Brain pericyte (primary cell): ENCODE measurements at places on chromosomes 11 and 22.

- no peak for DNase-seq
These were observed 227.5 kb upstream of the ZC3H12C start for GRCh38 chr11:109865548-109866186.

DNA sequence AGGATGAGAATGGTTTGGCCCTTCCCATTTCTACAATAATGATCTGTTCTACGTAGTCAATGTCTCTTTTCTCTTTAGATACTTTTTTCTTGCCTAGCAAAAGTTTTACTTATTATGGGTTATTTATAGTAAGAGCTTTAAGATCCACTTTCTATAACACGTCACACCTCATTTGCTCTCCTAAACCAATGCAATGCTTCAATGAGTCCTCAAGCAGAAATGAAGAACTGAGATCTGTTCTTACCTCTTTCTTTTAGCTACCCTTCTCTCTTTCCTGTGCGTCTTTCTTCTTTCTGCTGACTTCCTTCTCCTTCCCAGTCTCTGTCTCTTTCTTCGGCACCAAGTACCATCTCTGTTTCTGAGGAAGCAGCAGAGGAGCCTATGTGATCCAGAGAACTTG, 61.8 kb downstream of the SNX19 start:
- DNase-seq, result no peak

GRCh38 chr22:25695146-25695545, 46.8 kb upstream of the MYO18B start:
- DNase-seq, result no peak

- DNase-seq, result no peak
These were observed 27.0 kb downstream of the KCNJ1 start for GRCh38 chr11:128840137-128840536.

DNA sequence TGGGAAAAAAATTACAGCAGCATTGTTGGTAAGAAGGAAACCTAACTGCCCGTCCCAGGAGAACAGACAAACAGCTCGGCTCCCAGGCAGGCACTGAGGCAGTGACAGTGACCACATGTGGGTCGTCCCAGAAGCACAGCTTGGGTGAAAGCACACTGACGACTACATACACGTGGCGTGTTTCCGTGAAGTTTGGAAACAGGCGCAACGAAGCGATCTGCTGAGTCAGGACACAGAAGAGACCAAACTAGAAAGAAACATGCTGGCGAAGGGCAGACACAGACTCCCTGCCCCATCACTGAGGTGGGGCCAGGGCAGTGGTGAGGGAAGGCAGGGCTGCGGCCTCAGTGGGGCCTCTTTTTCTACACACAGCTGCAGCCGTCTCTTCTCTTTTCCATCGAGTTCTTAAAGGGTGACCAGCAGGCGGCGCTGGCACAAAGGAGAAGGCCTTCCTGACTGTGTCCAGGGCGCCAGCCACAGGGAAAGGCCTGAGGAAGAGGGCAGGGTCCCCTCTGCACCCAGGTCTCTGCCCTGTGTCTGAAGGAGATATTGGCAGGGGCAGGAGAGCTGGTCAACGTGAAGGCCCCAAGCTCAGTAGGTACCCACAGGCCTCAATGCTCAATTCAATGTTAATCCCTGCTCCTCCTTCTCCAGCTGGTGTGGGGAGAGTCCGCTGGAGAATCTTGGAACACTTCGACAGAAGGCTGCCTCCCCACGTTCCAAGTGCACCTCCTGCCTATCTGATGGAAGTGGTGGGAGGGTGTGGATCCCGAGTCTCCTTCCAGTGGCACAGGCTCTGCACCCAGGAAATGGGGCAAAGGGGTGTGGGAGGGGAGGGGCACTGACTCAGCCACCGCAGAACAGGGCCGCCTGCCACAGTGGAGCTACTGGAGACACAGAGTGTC, 19.9 kb downstream of the CARS1 start:
- DNase-seq, result no peak

GRCh38 chr22:37077802-37078448, 26.4 kb downstream of the KCTD17 start:
- no peak for DNase-seq

DNA sequence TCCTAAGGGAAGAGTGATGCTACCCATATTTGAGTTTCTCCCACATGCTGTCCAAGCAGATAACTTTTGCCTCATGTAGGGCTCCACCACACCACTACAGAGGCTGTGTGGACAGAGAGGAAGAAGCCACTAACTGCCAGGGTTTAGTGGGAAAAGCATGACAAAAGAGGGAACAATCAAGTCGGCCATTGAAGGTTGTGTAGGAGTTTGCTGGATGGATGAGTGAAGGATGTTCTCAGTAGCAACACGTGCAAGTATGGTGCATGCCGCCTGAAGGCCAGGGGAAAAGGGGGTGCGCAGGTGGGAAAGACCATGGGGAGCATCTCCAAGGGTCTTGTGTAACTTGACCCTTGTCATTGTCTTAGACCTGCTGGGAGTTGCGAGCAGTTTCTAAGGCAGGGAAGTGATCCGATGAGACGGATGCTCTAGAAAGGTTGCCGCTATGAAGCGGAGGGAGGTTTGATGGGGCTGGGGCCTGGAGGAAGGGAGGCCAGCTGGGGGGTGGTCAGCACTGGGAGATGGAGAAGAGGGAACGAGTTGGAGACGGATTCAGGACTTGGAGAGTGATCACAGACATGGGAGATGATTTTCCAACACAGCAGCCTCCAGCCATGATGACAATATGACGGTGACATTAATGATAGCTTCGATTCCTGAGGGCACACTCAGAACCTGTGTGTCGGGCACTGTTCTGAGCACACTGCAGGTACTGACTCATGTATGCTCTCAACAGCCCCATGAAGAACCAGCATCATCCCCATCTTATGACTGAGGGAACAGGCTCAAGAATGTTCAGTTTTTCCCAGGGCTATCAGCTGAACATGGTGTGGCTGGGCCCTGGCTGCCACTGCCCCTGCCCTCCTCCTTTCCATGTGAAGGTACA, 53.7 kb downstream of the CD6 start:
- DNase-seq, result no peak

- DNase-seq, result no peak
These were observed 63.3 kb downstream of the SYN3 start for GRCh38 chr22:32994898-32995297.

DNA sequence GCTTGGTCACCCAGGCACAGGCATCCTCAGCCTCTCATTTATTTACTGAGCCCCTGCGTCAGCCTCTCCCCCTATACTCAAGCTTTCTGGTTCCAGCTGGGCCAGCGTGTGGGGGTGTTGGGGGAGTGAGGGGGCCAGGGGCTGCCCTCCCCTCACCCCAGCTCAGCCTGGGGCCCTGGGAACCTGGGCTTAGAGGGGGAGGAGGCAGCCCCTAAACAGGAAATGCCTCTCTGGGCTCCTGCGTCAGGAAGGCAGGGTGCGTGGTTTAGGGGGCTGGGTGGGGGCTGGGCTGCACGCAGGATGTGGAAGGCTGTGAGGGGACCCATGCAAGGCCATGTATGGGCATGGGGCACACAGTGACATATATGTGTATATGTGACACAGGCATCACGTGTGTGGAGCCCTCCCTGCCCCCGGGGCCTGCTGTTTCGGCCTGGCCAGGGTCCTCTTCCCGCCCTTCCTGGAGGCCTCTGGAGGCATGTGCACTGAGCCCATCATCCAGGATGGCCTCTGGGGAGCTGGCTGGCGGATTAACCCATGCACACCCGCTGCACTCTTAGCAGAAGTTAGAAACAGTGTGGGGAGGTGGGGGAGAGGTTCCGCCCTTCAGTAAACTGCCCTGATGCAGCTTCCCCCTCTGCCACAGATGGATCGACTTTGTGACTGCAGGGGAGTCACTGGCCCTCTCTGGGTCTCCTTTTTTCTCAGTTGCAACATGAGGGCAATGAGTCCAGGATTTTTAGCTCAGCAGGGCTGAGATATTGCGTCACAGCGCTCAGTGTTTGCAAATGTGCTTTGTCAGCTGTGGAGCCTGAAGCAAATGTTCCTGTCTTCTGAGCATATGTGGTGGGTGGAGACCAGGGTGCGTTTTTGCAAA, 1.1 kb upstream of the CD248 start:
- DNase-seq, result peak; percentile 85

GRCh38 chr11:65767406-65767805, 13.4 kb downstream of the AP5B1 start:
- DNase-seq, result no peak

DNA sequence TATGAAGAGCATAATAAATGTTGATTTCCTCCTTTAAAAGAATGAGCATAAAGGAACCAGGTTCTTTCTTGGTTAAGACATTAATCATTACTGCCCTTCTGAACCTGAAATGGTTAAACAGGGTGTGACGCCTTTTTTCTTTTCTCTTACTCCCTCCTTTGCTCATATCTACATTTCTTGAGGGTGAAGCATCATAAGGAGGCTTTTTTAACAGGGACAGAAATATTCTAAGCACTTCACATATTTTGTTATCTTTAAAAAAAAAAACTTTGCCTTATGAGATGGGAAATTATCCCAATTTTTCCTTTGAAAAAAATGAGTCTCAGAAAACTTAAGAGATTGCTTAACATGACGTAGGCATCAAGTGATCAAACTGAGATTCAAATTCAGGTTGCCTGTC, 1036.3 kb upstream of the TENM4 start:
- DNase-seq, result no peak

GRCh38 chr11:44621784-44622183, 56.3 kb downstream of the CD82 start:
- no peak for DNase-seq

DNA sequence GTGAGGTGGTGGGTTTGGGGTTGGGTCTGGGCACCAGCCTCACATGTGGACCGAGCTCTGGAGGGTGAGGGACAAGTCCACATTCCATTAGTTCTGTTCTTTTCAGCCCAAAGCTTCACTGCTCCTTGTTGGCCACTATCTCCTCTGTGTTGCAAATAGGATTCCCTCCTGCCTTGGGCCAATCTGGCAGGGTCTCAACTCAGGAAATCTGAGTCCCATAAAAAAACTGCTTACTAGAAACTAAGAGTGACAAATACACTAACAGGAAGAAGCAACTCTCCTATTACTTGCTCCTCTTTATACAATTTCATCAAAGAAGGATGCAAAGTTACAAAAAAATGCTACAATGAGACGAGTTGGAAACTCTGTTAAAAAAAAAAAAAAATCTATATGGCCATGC, 66.2 kb upstream of the CSNK1E start:
- DNase-seq, result no peak

DNA sequence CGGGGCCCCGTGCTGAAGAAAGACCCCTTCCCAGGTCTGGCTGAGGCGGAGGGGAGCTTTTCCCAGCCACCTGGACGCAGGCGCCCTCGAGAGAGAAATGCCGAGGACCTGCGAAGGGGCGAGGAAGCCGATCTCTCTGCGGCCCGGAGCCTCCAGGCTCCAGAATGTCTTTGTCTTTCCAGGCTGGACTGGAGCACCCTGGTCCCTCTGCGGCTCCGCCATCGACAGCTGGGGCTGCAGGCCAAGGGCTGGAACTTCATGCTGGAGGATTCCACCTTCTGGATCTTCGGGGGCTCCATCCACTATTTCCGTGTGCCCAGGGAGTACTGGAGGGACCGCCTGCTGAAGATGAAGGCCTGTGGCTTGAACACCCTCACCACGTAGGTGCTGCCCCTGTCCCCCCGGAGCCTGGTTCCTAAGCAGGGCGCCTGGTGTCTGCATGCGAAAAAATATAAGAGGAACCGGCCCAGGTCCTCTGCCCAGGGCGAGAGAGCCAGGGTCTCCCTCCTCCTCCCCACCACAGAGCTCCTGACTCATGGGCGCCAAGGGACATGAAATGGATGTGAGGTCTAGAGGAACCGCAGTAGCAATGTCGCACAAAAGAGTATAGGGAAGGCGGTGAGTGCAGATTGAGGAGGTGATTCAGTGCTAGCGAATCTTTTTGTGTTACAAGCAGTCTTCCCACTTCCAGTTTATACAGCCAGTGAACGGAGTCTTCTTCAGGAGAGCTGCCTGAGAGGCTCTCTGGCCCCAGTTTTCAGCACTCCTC, 11.0 kb downstream of the GLB1L2 start:
- no peak for DNase-seq

DNA sequence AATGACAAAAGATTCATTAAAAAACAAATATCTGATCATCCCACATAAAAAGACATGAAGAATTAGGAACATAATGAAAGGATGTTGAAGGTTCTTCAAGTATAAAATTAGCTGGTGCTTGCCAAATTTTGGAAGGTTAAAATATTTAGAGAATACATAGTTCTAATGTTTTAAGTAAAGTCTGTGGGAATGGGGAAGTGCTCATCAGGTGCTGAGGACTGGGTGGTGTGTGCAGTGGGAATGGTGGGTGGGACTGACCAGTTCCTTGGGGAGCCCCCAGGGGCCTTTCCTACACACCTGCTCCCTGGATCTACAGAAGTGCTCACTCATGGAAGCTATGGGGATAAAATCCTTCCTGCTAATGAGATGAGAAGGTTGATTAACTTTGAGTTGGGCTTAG, 11.8 kb downstream of the LDLRAD3 start:
- no peak for DNase-seq

DNA sequence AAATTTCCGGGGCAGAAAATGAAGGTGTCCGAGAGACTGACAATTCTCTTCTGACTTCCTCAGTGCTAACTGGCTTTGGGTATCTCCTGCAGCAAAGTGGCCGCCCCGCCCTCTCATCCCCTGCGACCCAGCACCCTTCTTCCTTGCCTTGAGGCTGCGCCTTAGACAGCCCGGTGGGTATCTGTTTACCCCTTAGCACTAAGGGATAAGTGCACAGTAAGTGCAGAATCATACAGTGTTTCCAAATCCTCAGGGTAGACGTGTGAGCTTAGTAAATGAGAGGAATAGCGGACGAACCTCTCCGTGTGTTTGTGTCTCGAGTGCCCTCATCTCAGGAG, 368 bp upstream of the CHORDC1 start:
- no peak for DNase-seq

DNA sequence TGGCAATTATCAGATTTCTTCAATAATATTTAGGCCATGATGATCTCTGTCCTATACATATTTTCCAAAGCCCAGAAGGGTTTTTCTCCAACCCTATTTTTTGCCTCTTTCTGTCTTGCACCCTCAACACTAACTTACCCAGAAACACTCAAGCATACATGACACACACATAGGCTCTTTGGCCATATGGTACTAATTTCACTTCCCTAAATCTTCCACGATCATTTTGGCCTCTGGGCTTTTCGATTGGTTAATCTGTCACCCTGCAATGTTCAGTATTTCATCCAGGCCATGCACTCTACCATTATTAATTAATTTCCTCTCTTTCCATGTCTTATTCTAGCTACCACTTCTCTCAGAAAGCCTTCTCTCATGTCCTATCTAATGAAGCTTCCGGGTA, 59.8 kb downstream of the LUZP2 start:
- DNase-seq, result no peak

DNA sequence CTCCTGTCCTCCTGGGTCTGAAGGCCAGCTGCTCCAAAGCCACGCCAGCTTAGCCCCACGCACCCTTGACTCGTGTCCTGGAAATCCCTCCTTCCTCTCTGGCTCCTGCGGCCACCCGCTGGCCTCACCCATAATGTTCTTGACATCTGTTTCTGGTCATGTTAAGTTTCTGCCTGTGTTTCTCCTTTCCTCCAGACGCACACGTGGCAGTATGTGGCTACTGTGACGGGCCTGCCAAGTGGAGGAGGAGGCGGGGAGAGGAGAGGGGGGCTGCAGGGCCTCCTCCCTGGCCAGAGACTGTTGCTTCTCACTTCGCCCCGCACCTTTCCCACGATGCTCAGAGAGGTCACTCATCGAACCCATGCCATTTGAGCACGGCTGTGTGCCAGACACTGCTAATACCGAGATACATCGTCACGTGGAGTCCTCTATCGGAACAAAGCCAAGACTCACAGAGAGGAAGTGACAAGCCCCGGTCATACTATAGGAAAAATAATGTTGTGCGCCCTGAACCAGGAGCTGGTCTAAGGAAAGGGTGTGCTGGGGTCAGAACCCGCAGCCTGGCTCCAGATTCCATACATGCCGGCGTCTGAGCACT, 11.5 kb downstream of the C1QTNF6 start:
- no peak for DNase-seq
